ENCODE measurements at places on chromosomes 12 and 14.
A peak's percentile ranks its signal among the peaks of the same experiment; 100 is the strongest.

GRCh38 chr12:25421651-25422167 lies 131.4 kb downstream of the LMNTD1 start:
- no peak for DNase-seq

GRCh38 chr12:94560431-94561221 lies 89.7 kb downstream of the TMCC3 start:
- DNase-seq = no peak

DNA sequence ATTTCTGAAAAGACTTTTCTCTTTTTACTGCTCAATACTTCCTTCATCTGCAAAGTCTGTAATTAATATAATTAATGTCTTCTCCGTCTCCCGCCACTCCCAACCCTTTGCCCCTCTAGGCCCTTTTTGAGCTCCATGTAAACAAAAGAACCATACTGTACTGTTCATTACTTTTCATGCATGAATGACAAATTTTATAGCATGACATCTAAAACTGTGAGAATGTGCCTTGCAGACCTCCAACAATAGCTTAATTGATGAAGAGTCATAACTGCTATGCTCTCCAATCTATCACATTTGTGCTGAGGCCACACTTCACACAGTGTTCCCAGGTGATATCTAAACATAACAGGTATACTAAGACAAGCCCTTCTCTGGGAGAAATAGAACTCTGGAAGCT lies 1122.7 kb upstream of the ATXN7L3B start:
- DNase-seq = no peak

DNA sequence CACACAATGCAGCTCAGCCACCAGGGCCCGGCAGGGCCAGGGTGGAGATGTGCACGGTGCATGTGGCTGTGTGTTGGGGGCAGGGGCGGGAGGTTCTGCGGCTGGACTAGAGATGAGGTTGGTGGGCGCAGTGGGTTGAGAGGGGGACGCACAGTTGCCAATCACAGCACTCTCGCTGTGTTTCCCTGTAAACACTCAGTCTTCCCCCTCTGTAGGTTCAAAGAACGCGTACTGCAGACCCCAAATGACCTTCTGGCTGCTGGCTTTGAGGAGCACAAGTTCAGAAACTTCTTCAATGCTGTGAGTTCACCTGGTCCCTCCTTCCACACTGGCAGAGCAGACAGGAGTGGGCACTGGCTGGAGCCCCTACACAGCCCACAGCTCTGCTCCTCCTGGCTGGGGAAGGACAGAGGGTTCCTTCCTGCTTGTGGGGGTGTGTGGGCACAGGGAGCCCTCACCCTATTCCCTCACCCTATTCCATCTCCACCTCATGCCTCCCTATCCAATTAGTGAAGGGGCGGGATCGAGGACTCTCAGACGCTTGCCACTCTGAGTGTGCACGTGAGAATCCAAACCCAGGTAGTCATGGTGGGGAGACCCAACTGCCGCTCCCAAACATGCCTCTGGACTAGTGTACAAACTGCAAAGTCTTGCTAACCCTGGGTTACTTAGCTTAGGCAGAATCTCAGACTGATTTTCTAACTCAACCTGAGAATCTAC lies 17.8 kb downstream of the OTUB2 start:
- DNase-seq = no peak

DNA sequence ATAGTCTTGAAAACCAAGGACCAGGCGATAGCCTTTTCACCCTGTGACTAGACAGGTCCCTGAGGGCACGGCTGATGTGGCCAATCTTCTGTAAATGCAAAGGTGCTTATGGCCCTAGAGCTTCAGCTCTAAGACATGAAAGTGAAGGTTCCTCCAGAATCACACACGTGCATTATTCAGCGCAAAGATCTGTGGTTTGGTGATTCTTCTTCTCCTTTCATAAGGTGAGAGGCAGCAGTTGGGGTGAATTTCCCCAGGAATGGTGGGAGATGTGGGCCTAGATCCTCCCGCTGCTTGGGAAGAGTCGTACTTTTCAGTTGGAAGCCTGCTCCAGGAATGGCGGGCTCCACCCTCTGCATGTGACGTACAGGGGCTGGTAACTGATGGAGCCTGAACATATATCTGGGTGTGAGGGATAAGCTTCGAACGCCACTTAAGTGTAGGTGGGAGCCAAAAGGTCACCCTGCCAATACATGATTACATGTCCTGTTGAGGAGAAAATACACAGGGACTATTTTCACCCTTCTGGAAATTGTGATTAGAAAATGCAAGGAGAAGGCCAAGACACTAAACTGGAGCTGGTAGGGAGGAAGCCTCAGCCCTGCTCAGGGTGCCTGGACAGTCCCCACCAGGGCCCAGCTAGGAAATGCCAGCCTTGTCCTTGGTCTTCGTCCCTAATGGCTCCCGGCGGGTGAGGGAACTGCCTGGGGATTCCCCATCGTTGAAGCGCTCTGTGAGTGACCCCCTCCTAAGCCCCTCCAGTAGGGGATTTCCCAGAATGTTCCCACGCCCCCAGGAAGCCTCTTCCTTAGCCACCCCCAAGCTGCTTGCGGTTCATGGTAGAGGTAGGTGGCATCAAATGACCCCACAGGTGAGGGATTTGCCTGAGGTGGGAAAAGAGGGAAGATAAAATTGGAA lies 17.6 kb downstream of the BATF start:
- DNase-seq = no peak

DNA sequence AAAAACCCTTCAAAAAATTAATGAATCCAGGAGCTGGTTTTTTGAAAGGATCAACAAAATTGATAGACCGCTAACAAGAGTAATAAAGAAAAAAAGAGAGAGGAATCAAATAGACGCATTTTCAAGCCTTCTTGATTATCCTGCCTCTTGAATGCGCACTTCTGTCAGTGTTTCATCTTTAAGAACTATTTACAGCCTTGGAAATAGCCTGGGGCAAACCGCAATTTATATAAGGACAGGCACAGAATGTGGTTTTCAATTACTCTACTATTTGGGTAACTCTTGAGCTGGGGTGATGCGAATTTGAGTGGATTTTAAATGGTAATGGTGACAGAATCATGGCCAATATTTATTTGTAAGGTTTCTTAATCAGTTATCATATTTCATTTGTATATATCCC lies 179.1 kb upstream of the OTX2 start:
- DNase-seq = no peak

DNA sequence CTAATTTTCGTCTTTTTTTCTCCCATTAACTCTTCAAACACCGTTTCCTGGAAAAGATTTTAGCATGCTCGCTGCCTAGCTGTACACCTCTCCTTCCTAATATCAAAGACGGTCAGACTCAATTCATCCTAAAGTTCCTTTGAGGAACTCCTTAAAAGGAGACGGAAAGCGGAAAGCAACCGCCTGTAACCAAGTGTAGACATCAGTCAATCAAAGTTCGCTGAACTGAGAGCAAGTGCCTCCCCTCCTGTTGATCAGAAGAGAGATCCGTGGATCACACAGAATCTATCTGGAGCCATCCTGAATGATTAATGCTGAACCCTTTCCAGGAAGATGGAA lies 412 bp upstream of the TEP1 start:
- no peak for DNase-seq

DNA sequence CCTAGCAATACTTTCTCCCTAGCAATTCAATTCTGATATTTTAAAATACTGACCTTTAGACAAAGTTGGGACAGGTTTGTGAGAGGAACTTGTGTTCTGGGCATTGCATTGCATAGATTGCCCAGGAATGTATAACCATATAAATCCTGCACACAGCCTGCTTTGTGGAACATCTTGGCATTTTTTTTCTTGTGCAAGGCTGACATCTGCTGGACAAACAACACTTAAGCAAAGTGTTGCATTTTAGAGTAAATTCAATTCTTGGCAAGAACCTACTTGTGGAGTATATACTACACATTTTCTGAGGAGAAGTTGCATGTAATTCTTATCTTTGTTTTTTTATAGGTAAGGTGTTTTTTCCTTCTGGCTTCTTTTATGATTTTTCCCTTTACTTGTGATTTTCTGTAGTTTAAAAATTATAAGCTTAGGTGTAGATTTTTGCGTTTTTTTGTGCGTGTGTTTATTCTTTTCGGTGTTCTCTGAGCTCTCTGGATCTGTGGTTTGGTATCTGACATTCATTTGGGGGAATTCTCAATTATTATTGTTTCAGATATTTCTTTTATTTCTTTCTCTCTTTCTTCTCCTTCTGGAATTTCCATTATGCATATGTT lies 26.4 kb downstream of the TESPA1 start:
- DNase-seq = no peak

GRCh38 chr14:103562179-103562428 lies 353 bp downstream of the BAG5 start:
- peak; percentile 71 for DNase-seq

GRCh38 chr14:52080158-52080800 lies 11.4 kb upstream of the NID2 start:
- no peak for DNase-seq

DNA sequence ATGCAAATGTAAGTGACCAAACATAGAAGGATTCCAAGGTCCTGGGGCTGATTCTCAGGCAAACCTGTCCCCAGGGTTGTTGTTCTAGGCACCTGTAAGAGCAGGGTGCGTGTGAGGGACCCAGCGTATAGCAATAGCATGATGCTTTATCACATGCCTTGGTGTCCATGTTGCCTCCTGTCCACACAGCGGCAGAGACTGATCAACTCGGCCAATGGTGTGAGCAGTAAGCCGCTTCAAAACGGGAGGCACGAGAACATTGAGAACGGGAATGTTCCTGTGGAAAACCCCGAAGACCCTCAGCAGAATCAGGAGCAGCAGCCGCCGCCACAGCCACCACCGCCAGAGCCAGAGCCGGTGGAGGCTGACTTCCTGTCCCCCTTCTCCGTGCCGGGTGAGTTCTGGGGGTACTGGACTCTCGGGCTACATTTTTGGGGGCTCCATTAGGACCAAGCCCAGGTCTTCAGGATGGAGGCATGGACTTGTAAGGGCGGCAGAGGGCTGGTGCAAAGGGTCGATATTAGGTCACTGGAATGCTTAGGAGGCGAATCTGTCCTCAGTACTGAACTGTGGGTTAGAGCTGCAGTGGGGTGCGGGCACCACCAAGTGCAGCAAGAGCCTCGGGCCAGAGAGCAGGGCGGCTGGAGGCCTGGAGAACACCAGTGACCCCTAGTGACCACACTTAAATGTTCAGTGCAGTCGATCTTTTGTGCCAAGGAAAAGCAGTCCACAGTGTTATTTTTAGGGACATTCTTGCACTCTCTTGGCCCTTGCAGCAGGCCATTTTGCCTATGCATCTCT lies 57.2 kb upstream of the RIN3 start:
- peak; percentile 67 for DNase-seq

GRCh38 chr14:93462479-93462878 lies 31.7 kb downstream of the UNC79 start:
- no peak for DNase-seq

DNA sequence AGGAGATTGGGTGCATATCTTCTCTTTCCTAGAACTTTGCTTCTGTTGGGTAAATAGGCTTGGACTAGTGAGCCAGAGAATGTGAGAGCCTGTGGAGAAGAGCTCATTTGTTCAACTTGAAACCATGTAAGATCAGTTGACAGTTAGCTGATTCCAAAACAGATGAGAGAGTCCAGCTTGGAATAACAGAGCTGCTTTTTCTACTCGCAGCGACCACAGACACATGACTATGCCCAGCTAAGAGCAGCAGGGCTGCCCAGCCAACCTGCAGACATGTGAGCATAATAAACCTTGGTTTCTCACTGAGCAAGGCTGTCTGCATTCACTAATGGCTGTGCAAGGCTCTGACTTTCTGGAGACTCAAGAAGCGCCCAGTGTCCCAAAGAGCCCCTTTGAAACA lies 209.2 kb downstream of the C12orf75 start:
- no peak for DNase-seq

- no peak for DNase-seq
Measured at GRCh38 chr12:91515944-91516694, 333.5 kb upstream of the DCN start.

GRCh38 chr12:11106288-11106687 lies 14.2 kb upstream of the TAS2R43 start:
- DNase-seq = no peak

DNA sequence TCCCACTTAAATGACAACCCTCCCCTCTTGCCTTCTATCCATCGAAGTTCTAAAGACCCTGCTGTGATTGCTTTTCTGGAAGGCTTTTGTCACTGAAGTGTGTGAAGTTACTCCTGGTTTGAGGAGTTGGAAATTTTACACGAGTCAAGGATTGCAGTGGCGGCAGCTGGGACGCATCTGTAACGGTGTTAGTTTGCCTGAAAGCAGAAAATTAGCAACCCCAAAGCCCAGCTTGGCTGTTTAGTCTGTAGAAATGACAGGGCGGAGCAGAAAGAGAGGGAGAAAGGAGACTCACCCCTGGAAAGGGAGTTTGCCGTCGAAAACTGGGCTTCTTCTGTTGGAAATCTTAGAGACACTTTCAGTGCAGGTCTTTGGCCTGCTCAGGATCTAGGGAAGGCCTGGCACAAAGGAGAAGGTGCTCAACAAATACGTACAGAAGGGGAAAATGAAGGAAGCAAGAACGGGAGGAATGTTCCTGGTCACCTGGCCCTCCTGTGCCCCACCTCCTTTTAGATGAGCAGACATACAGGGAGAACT lies 931 bp upstream of the MYF5 start:
- no peak for DNase-seq

GRCh38 chr14:73027546-73027945 lies 640 bp upstream of the ZFYVE1 start:
- no peak for DNase-seq

GRCh38 chr12:10283027-10283426 lies 24.6 kb upstream of the KLRD1 start:
- no peak for DNase-seq

GRCh38 chr14:61321385-61322010 lies at the start of gene PRKCH:
Gene PRKCH (plus strand): TSS chr14:61321579. CDS start chr14:61322102, 523 bp downstream.
- peak; percentile 82 for DNase-seq

GRCh38 chr14:67738740-67739504 lies 37.2 kb downstream of the RDH12 start:
- peak; percentile 59 for DNase-seq

- peak; percentile 93 for DNase-seq
Measured at GRCh38 chr14:51651388-51652167, at the start of gene FRMD6. Gene FRMD6 (plus strand): TSS chr14:51651910. CDS start chr14:51689837, 37,927 bp downstream.

DNA sequence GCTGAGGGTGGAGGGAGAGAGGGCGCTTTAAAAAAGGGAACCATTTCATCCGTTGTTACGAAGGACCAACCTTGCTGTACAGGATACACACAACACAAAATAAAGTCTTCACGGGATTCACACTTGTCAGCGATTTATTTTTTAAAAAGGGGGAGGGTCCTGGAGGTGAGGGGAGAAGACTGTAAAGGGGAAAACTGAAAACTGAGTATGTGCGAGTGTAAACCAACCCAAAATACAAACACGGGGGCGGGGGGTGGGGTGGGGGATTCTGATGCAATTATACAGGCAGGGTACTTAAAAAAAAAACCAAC lies 499 bp upstream of the PRKAG1 start:
- DNase-seq = no peak

DNA sequence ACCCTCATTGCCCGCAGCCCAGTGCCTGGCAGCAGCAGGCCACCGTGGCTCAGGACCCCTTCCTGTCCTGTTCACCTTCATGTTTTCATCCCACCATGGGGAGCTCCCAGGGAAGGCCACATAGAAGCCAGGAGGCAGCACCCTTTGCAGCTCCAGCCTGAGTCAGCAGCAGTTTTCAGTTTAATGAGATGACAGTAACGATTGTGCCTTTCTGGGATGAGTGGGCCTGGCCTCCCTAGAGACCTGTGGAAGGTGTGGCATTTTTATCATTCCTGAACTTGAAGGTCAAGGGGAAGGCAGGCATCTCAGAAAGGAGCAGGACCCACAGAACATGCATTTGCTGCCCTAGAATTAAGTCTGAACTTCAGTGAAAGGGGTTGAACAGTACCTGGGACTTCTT lies 532.8 kb downstream of the FUT8 start:
- DNase-seq = no peak
